ENCODE measurements at places on chromosomes 16 and 17.

DNA sequence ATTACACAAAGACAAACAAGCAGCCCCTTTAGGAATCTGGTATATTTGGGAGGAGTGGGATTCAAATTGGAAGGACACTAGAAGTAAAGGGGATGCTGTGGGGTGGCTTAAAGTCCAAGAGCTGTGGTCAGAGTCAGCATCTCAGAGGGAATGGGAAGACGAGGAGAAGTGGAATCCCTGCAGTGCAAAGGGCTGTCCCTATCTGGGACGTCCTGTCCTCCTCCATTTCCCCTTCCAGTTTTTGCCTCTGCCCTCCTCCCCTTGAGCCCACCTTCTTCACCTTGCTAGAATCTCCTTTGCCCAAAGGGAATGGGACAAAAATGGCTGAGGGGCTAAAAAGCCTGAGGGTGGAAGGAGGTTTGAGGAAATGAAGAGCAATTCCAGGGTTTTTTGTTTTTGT is 4.2 kb upstream of the PLXDC1 start:
- DNase-seq = no peak

DNA sequence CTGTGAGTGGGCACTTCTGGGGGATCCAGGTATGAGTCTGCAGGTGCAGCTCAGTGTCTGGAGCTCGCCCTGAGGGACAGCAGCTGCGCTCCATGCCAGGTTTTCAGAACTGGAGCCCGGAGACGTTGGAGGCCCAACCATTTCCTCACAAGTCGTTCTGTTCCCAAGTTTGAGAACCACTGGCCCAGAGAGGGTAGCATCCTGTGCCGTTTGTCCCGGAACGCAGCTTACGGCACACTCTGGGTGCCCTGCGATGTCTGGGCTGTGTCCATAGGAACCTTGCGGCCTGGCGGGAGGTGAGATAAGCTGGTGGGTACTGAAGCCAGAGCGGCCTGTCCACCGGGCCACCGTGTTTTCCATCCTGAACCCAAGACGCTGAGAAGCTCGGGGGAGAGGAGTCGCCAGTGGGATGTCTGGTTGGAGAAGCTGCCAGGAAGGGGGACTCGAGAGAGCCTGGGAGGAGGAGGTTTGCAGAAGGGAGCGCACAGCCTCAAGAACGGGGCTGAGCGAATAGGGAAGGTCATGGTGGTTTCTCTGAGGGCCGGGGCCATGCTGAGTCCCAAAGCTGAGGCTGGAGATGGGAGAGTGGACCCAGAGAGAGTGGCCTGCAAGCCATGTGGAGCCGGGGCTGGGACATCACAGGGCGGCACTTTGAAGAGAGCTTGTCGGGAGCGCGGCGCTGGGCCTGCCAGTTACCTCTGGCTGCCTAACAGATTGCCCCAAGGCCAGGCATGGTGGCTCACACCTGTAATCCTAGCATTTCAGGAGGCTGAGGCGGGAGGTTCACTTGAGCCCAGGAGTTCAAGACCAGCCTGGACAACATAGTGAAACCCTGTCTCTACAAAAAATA is 211.0 kb upstream of the GSE1 start:
- no peak for DNase-seq

DNA sequence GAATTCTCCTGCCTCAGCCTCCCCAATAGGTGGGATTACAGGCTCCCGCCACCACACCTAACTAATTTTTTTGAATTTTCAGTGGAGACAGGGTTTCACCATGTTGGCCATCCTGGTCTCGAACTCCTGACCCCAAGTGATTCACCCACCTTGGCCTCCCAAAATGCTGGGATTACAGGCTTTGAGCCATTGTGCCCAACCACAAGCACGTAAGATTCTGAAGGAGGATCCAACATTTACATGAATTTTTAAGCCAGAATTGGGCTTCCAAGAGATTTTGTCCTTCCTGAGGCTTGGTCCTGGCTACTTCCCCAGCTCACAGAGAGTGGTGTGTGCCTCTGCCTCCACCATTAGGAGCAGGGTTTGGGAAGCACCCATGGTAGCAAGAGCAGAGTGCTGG is 11.1 kb downstream of the G6PC3 start:
- DNase-seq = no peak

GRCh38 chr16:58456193-58456592 is 43.8 kb upstream of the NDRG4 start:
- no peak for DNase-seq

DNA sequence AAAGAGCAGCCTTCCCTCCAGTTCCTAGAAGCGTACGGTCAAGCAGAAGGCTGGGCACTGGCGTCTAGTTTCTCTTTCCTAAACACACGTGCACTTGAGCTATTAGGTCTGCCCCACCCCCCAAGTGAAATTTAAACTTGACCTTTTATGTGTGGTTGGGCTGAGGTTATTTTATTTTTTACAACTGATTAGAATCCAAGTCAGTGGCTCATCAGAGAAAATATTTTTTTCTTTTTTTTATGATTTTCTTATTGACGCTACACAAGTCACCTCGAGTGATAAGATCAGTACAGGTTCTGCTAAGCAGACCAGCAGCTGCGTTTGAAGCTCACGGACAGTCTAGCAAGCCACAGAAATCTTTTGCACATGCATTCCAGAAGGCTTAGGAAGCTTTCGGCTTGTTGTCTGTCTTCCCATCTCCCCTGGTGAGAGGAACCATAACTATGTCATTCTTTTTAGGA is 95.1 kb downstream of the ZFHX3 start:
- peak; percentile 58 for DNase-seq

GRCh38 chr16:84270531-84270930 is 24.1 kb upstream of the WFDC1 start:
- no peak for DNase-seq

GRCh38 chr17:68210570-68211315 is 37.1 kb upstream of the AMZ2 start:
- no peak for DNase-seq

GRCh38 chr17:12057520-12057919 is 36.8 kb downstream of the MAP2K4 start:
- DNase-seq = no peak

GRCh38 chr16:75616521-75617010 is 6.5 kb downstream of the ADAT1 start:
- no peak for DNase-seq

DNA sequence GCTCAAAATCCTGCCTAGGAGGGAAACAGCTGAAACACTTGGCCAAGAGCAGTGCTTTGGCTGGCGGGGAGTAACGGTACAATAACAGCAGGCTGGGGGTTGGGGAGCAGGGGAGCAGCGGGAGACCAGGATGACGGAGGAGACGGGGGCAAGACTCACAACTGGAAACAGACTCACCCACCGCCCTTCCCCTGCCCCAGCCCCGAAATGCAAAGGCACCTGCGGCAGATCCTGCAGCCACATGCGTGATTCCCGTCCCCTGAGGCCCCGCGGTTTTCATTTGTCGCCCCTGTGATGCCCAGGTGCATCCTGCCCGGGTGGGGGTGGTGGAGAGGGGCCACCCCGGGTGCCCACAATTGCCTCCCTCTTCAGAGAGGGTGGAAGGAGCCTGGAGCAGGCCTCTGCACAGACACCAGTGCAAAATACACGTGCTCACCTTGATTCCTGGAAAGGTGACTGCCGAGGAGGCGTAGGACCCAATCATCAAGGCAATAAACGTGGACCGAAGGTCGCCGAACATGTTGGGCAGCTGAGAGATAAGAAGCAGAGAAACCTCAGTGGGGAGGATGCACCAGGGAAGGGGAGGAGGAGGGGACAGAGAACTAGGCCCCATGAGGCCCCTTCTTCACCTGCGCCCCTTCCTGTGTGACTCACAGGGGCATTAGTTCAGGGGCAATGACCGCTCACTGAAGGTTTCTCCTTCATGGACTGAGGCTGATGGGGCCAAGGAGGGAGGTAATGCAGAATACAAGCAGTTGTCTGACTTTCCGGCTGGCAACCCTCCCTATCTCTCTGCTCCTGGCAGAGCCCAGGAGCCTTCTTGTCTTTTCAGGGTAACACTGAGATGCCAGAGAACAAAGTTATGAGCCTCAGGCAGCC is 30.4 kb upstream of the PITPNA start:
- DNase-seq = no peak

GRCh38 chr16:67924140-67924906 is 7.3 kb downstream of the CTRL start:
- no peak for DNase-seq

- no peak for DNase-seq
Measured at GRCh38 chr16:62277942-62278341, 241.7 kb upstream of the CDH8 start.

DNA sequence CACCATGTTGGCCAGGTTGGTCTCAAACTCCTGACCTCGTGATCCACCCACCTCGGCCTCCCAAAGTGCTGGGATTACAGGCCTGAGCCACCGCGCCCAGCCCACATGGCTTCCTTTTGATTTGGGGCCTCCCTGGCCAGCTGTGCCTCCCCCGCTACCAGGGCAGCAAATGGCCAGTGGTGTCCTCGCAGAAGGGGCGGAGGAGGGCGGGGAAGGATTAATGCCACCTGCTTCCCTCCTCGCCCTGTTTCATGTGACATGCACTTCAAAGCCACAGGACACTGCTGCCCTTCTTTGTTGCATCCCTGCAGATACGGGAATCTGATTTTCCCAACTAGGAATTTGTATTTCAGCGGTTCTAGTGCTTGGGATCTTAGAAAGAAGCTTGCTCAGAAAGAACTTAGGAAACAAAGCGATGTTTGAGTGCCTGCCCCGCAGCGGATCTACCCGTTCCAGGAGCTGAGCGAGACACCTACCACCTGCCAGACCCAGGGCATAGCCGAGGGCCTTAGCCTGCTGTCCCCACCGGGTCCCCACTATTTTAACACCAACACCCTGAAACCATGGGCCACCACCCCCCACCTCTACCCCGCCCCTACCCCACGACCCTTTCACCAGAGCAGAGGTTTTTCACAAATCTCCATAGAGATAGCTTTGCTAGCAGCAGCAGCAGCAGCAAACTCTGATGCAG is 37.7 kb upstream of the CCDC182 start:
- DNase-seq = peak; percentile 22

DNA sequence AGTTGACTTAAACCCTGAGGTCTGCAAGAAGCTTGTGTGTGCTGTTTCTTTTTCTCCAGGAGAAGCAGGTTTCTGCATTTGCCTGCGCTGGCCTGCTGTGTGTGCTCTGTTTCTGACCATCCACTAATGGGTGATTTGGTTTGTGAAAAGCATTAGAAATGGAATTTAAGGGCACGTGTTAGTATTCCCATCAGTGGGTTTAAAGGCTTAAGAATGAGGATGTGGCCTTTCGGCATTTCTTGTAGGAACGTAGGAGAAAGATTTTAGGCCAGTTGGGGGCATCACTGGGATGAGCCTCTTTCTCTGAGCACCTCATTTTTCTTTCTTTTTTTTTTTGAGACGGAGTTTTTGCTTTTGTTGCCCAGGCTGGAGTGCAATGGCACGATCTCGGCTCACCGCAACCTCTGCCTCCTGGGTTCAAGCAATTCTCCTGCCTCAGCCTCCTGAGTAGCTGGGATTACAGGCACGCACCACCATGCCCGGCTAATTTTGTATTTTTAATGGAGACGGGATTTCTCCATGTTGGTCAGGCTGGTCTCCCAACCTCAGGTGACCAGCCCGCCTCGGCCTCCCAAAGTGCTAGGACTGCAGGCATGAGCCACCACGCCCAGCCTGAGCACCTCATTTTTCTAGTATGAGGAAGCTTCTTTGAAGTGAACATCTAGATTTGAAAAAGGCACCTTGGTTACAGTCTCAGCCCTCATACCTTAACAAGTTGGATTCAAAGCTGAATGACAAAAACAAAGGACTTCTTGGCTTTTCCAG is 110.3 kb downstream of the BANP start:
- no peak for DNase-seq

GRCh38 chr17:3981455-3981854 is 17.2 kb upstream of the ATP2A3 start:
- DNase-seq = no peak

- DNase-seq = no peak
Measured at GRCh38 chr17:39737760-39738567, at the start of gene GRB7. GRB7 (plus strand) TSS chr17:39737938; CDS start chr17:39742302, 4,364 bp downstream.

DNA sequence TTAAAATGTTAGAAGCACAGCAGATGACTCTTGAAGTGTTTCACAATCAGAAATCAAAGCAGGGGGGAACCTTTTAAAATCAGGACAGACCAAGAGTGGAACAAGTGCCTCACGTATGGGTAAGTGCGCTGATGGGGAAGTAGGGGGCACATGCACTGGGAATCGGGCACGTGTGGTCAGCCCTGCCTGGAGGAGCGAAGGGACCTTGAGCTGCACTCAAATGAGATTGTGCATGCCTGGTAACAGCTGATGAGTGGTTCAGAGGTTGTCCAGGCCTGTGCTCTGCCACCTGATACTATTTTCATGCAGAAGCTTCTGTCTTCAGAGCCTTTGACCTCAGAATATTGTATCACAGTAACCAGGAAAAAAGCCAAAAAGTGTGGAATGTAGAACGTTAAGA is 13.7 kb upstream of the XYLT2 start:
- no peak for DNase-seq

- DNase-seq = no peak
Measured at GRCh38 chr16:52578007-52578828, 31.3 kb upstream of the TOX3 start.

GRCh38 chr17:69779378-69780214 is 295.4 kb upstream of the KCNJ16 start:
- DNase-seq = peak; percentile 52

- no peak for DNase-seq
Measured at GRCh38 chr17:15941781-15942180, 3.1 kb upstream of the ADORA2B start.

- no peak for DNase-seq
Measured at GRCh38 chr16:2520784-2521531, 787 bp downstream of the AMDHD2 start.

GRCh38 chr17:48840441-48840840 is 9.6 kb downstream of the CALCOCO2 start:
- no peak for DNase-seq

DNA sequence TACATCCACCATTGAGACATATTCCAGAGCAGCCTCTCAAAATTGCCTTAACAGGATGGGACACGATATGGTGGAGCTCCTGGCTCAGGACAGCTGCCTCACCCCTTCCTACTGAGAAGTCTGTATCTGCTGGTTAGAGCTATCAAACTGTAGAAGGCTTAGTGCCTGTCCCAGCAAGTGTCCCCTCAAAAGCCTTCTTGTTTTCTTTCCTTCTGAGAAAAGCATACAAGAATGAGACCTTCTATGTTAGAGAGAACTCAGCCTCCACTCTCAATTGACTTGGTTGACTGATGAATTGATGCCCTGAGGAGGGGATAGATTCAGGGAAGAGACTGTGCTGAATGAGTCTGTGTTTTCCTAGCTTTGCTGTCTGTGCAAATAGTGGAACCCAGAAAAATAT is 2020.9 kb downstream of the TP53TG3F start:
- no peak for DNase-seq

DNA sequence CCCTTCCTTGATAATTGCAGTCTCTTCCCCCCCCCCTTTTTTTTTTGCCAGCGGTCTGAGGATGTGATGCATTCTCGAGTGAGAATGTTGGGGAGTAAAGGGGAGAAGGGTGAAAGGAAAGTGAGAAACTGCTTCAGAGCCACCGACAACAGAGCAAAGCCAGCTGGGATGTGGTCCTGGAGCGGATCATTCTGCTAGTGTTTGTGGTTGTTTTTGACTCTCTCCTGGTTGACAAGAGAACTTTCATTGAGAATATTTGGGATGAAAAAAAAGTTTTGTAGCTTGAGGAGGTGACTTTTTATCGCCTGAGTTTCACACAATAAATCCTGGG is 1.3 kb downstream of the NF1 start:
- no peak for DNase-seq

Data from skeletal muscle cell (primary cell).